ENCODE measurements at places on chromosomes 11 and 22. TPM values are rescaled to one million over a fixed set of nuclear protein-coding genes. Genes with fewer than 3 reads are reported as not detected.

CRYBA4 gene
- not detected for total RNA-seq

TBX10 gene
- not detected for total RNA-seq

TRIM64 gene
- total RNA-seq: not detected

GRCh38 chr11:63132985-63133775 is 10.8 kb downstream of the SLC22A24 start:
- DNase-seq: no peak
- no peak overlapping the region for H3K4me3 ChIP-seq
- no peaks in the 10 kb centered on the region for H3K4me1 ChIP-seq
- H3K27me3 ChIP-seq: no peaks in the 10 kb centered on the region

GRCh38 chr11:64035576-64035975 is at the start of gene FLRT1:
Gene FLRT1 (plus strand): TSS chr11:64035931. CDS start chr11:64116268, 80,337 bp downstream.
- no peak within 1 kb of the TSS for H3K27ac ChIP-seq
- H3K36me3 ChIP-seq: no peaks in the 10 kb centered on the region
- no peaks in the 10 kb centered on the region for H3K4me1 ChIP-seq
- H3K4me3 ChIP-seq: peak within 1 kb of the TSS; percentile 17
- DNase-seq: no peak

- DNase-seq: no peak
- H3K4me1 ChIP-seq: peaks cover 7% of the 10 kb centered on the region
- no peak overlapping the region for H3K27ac ChIP-seq
- no peaks in the 10 kb centered on the region for H3K27me3 ChIP-seq
Measured at GRCh38 chr11:91776655-91777054, 448.0 kb upstream of the FAT3 start.

GRCh38 chr11:45652781-45653180 is 12.6 kb downstream of the CHST1 start:
- H3K4me1 ChIP-seq: no peaks in the 10 kb centered on the region
- H3K4me3 ChIP-seq: no peak overlapping the region
- no peaks in the 10 kb centered on the region for H3K36me3 ChIP-seq
- H3K27me3 ChIP-seq: peaks cover 1% of the 10 kb centered on the region
- no peak overlapping the region for H3K27ac ChIP-seq
- no peak for DNase-seq

- H3K4me1 ChIP-seq: no peaks in the 10 kb centered on the region
- H3K36me3 ChIP-seq: no peaks in the 10 kb centered on the region
- H3K27me3 ChIP-seq: no peaks in the 10 kb centered on the region
- H3K27ac ChIP-seq: no peak overlapping the region
- peak; percentile 66 for DNase-seq
- H3K4me3 ChIP-seq: no peak overlapping the region
Measured at GRCh38 chr22:37462983-37463382, 23.2 kb downstream of the MFNG start.

- no peak overlapping the region for H3K27ac ChIP-seq
- H3K27me3 ChIP-seq: no peaks in the 10 kb centered on the region
- H3K4me1 ChIP-seq: no peaks in the 10 kb centered on the region
- DNase-seq: no peak
- no peak overlapping the region for H3K4me3 ChIP-seq
- H3K36me3 ChIP-seq: no peaks in the 10 kb centered on the region
Measured at GRCh38 chr22:17086788-17087497, 2.1 kb downstream of the IL17RA start.

Data from Caco-2 (cell line).